Activated CD4-positive, alpha-beta T cell treated with anti-CD3 and anti-CD28 coated beads for 36 hours (primary cell): ENCODE measurements at places on chromosomes 2 and 18.

- no peak for DNase-seq
These were observed 596.6 kb downstream of the XIRP2 start for GRCh38 chr2:167484875-167485274.

DNA sequence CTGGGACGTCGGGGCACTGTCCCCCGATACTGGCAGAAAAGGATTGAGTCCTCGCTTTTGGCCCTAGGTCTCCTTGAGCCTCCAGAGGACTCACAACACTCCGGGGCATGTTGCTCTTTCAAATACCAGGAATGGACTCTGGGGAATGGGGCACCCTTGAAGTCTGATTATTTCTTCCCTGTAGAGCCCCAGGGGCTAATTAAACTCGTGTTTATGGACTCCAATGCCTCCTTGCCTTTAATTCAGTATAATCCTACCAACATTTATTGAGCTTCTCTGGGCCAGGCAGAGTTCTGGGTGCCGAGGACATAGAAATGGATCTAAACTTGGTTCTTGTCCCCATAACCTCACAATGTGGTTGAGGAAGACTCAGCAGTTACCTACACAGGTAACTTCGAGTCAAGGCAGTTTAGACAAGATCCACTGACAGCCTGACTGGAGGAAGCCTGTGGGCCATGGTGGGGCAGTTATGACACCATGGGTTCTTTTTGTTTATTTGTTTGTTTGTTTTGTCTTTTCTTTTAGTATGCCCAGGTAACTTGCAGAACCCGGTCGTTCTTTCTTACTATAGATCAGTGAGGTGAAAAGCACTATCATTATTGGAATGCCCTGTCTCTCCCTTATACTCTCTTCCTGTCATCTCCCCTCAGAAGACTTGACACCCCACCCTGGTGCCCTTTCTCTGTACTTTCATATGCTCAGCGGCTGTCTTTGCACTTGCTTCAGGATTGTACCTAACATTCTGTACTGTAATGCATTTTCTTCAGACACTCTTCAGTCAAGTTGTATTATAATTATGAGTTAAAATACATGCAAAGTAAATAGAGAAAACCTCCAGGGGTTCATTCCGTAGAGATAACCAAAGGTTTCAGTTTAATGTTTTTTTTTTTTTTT is 3.2 kb downstream of the CFLAR start:
- no peak for DNase-seq

DNA sequence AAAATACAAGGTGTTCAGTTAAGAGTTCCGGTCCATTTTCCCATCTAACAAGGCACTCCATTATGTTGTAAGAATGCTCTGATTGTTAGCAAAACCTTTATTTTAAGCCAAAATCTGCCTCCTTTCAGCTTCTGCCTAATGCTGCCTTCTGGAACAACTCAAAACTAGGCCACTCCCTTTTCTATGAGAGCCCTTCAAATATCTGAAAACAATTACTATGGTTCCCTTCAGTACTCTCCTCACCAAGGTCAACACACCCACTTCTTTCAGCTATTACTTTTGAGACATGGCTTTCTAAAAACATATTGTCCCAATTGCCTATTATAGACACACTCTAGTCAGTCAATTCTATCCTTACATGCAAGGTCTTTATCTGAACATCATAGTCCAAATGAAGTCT is 429.4 kb downstream of the ERBB4 start:
- no peak for DNase-seq

GRCh38 chr2:69076601-69077000 is 63.6 kb downstream of the ANTXR1 start:
- no peak for DNase-seq

- DNase-seq: no peak
These were observed 1141.8 kb downstream of the RPIA start for GRCh38 chr2:89833116-89833779.

GRCh38 chr2:217398860-217399259 is 539.0 kb upstream of the TNP1 start:
- peak; percentile 7 for DNase-seq

DNA sequence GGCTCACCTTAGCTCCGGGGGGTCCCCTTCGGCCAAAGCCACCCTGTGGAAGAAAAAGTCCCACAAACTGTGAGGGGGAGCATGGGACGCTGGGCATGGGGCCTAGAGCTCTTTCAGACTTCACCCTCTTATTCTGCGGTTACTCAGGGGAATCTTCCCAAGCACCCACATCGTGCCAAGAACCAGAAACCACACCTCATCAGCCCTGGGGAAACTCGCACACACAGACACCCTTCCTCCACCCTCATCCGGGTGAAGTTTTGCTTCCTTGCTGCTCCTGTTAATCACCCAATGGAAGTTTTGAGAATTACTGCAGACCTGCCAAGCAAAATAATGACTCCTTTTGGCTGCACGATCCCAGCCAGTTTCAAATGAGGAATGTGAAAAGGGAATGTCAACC is 59.1 kb downstream of the COL6A3 start:
- no peak for DNase-seq

DNA sequence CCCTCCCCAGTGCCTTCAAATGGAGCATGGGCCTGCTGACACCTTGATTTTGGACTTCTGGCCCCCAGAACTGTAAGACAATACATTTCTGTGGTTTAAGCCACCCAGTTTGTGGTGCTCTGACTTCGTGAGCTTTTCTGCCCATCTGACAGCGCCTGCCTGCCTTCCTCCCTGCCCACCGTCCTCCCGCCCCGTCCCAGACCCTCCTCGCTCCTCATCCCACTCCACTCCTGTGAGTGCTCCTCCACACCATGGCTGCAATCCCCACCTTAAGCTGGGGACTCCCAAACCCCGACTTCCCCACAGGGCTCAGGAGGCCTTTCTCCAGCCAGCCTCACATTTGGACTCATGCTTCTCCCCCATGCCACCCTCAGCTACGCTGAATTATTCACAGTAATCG is 70.7 kb downstream of the CABLES1 start:
- DNase-seq: no peak

DNA sequence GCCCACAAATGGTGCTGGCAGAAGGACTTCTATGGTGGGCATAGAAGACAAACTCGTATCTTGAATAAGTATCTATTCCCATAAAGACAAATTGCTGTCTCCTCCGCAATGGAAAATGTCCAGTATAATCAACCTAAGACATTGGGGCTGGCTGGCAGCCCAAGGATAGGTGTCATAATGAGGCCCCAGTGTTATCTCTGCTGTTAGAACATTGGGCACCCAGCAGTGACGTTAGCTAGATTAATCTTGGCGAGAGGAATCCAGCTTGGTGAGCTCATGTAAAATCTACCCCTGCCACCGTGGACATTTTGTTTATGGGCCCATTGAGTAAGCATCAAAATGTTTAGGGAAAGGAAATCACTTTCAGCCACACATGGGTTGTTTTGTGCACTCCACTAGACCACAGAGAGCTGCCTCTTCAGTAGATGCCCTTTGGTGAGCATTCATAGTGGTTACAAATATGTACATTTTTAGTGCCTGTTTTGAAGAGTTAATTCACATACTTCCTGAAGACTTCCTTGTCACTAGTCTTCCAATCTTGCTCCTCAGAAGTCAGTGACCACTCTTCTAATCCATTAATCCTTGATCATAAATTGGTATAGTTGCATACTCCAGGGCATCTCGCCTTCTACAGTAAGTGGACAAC is 48.2 kb upstream of the KDM3A start:
- no peak for DNase-seq

DNA sequence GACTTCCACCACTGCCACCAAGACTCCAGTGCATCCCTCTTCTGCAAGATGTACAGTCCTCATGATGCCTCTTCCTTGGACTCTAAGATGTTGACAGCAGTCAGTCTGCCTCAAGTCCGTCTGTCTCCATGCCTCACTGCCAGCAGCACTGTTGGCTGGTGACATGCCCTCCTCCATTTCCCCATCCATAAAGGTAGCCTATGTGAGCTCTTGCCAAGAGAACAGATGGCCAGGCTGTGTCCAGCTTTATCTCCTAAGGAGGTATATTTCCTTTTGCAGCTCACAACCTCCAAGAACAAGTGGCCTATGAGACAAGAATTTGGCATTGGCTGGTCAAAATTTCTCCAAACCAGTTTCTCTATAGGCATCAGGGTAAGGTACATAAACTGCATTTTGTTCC is 149.3 kb upstream of the HNRNPA3 start:
- no peak for DNase-seq

- no peak for DNase-seq
These were observed 455.9 kb downstream of the RNF144A start for GRCh38 chr2:7373156-7373555.

GRCh38 chr2:121212661-121213325 is 72.2 kb downstream of the TFCP2L1 start:
- no peak for DNase-seq
